D341Med (cell line): ENCODE measurements at places on chromosomes 7 and 10.

GRCh38 chr10:90885176-90885575 lies 13.4 kb downstream of the RPP30 start:
- no peak for DNase-seq

- no peak for DNase-seq
Measured at GRCh38 chr7:134522601-134523000, 4.8 kb upstream of the AKR1B10 start.

DNA sequence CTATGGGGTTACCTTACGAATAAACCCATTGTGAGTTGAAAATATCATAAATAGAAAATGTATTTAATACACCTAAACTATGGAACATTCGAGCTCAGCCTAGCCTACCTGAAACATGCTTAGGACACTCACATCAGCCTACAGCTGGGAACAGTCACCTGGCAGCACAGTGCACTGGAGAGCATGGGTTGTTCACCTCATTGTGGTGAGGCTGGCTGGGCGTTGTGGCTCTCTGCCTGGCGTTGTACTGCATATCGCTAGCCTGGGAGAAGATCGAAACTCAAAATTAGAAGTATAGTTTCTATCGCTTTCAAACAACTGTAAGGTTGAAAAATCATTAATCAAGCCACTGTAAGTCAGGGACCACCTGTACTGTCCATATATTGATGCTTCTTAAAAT lies 17.3 kb upstream of the HBP1 start:
- DNase-seq = no peak

GRCh38 chr7:84829719-84830118 lies 357.1 kb downstream of the SEMA3D start:
- no peak for DNase-seq

- no peak for DNase-seq
Measured at GRCh38 chr10:8614054-8614565, 559.6 kb downstream of the GATA3 start.

DNA sequence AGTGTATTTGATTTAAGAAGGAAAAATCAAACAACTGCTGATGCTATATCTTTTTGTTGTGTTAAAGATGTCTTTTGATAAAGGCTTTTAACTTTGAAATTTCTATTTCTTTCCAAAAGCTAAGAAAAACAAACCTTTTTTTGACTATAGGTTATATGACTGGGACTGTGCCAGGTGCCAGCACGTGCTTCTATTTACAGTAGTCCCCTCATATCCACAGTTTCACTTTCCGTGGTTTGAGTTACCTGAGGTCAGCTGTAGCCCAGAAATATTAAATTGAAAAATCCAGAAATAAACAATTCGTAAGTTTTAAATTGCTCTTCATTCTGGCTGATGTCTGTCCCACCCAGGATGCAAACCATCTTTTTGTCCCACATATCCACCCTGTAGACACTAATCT lies 104.3 kb downstream of the BBS9 start:
- DNase-seq = no peak

DNA sequence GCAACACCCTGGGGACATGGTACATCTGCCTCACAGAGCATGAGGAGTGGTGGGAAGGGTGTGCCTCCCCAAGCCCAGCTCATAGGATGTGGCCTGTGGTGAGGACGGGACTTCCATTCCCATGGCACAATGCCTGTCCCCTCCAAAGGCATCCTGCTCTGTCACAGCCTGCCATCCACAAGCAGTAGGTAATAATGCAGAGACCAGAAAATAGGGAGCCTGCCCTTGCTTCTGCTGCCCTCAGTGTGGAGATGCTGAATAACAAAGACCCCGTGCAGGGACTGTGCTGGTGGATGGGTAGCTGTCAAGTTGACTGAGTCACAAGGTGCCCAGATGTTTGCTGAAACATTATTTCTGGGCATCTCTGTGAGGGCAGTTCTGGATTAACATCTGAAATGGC lies 199.9 kb upstream of the GRB10 start:
- no peak for DNase-seq

DNA sequence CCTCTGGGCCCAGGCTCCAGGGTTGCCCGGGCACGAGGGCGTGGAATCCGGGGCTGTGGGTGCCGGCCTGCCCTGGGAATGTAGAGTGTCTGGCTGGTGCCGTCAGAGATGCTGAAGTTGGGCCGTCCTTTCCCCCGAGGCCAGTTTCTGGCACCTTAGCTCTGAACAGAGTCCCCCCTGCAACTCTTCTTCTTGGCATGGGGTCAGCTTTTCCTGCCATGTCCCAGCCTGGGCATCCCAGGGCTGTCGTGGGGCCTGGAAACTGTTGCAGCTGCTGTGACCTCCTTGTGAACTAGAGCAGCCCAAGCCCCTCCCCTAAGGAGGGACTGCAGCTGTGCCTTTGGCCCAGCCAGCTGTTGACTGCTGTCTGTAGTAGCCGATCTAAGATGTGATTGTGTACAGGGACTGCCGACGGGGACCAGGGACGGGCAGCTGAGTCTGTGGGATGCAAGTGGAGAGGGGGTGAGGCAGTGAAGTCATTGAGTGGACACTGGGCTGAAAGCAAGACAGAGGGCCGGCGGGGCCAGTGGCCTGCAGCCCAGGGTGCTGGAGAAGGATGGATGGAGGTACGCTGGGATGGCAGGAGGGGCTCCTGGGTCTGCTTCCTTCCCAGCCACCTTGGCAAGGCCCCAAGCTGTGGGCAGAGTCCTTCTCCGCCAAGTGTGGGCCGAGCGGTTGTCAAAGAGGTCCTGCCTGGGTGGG lies 35.8 kb downstream of the GBX1 start:
- DNase-seq = no peak

- DNase-seq = no peak
Measured at GRCh38 chr10:80421050-80421706, 12.8 kb downstream of the PRXL2A start.

DNA sequence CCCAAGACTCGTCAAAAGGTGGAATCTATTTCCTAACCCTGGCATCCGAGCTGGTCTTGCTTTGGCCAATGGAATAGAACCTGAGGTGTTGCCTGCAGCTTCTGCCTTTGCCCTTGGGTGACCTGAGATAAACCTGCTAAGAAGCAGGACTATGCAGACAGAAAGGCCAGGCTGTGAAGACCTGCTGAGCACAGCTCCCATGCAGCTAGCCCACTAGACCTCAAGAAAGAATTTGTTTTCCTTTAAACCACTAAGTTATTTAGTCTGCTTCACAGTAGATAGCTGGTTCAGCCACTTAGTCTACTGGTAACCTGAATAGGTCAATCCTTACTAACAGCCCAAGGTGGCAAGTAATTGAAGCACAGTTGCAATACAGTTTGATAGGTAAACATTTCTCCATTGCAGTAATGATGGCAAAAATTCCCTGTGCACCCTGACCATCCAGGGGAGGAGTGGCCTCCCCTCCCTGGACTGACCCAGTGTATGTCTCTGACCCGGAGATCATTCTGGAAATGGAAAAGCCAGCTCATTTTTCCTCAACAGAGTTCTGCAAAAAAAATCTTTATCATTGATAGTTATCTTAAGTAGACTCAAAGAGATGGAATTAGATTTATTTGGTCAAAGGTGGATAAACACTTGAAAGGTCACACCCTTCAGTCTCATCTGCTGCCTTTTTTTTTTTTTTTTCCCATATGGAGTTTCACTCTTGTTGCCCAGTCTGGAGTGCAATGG lies 20.0 kb downstream of the TNS3 start:
- DNase-seq = no peak

DNA sequence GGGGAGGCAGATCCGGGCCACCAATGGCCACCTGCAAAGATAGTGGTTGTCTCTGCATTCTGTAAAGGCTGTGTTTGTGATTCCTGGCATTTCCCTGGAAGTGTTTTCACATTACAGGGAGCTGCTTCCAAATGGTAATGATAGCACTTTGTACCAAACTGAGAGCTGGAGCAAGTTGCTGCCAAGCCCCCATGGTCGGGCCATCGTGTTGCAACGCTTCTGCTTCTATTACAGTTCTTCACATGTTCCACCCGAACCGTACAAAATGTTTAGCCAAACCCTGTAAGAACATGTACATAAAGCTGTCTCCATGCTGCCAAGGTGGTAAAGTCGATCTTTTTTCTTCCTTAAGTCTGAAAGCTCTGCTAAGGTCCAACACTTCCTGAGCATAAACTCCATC lies 397.7 kb upstream of the NFE2L3 start:
- no peak for DNase-seq

GRCh38 chr7:121945480-121946236 lies 72.7 kb downstream of the PTPRZ1 start:
- DNase-seq = no peak

DNA sequence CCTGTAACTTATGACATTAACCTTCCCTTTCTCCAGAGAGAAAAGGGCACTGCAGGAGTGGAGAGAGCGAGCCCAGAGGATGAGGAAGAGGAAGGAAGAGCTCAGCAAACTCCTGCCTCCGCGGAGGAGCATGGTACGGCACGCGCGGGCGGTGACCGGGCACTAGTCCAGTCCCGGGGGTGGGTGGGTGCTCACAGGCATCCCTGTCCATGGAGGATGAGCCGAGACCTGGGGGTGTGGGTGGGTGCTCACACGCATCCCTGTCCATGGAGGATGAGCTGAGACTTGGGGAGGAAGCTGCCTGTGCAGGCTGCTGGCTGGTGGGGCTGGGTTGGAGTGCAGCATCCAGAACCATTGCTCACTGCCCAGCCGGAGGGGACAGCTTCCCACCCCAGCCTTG lies 23.8 kb downstream of the LRRC27 start:
- DNase-seq = no peak

- DNase-seq = no peak
Measured at GRCh38 chr10:101007099-101007711, 7.6 kb downstream of the LZTS2 start.

- DNase-seq = no peak
Measured at GRCh38 chr7:65397730-65398142, 24.1 kb downstream of the ZNF92 start.

DNA sequence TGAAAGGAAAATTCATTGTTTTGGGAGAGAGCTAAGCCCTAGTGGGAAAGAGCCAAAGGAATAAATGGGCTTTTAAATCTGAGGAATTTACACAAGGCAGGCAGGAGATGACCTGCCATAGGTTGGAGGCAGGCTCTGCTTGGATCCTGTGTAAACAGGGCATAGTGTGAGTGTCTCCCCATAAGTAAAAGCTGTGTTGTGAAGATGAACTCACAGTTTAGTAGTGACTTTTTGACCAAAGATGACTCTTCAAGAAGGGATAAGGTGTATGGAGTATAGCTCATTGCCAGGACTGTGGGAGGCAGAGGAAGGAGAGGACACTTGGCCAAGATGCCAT lies 63.2 kb downstream of the KAT6B start:
- DNase-seq = no peak

- DNase-seq = no peak
Measured at GRCh38 chr7:133348250-133348649, 95.4 kb downstream of the EXOC4 start.

- peak; percentile 22 for DNase-seq
Measured at GRCh38 chr7:33040803-33041516, 21.6 kb downstream of the NT5C3A start.

DNA sequence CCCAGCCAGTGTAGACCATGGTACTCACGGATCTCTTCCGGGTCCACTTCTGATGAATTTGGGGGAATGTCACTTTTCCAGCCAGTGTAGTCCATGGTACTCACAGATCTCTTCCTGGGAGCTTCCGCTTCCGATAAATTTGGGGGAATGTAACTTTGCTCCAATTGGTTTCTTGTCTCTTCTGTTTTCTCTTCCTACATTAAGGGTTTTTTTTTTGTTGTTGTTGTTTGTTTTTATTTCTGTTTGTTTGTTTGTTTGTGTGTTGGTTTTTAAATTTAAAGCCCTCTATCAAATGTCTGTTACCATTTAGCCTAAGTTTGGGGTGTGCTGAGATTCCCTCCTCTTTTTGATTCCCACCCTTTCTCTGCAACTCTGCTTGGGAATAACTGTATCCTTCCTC lies 475.8 kb upstream of the FZD8 start:
- DNase-seq = no peak

GRCh38 chr10:74084955-74085354 lies 65.7 kb downstream of the AP3M1 start:
- DNase-seq = no peak

GRCh38 chr10:102770792-102771191 lies 27.0 kb downstream of the WBP1L start:
- no peak for DNase-seq

GRCh38 chr10:114334301-114334700 lies 70.0 kb downstream of the AFAP1L2 start:
- no peak for DNase-seq

DNA sequence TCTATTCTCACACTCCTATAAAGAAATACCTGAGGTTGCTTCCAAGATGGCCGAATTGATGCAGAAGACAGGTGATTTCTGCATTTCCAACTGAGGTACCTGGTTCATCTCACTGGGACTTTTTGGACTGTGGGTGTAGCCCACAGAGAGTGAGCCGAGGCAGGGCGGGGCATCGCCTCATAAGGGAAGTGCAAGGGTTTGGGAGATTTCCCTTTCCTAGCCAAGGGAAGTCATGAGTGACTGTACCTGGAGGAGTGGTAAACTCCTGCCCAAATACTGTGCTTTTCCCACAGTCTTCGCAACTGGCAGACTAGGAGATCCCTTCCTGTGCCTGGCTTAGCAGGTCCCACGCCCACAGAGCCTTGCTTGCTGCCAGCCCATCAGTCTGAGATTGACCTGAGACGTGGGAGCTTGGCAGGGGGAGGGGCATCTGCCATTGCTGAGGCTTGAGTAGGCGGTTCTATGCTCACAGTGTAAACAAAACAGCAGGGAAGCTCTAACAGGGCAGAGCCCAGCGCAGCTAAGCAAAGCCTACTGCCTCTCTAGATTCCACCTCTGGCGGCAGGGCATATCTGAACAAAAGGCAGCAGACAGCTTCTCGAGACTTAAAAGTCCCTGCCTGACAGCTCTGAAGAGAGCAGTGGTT lies 152.2 kb downstream of the ARL4A start:
- no peak for DNase-seq

- no peak for DNase-seq
Measured at GRCh38 chr7:48041653-48041970, 6.3 kb downstream of the C7orf57 start.

GRCh38 chr10:118256209-118256608 lies 85.9 kb downstream of the FAM204A start:
- DNase-seq = no peak

- no peak for DNase-seq
Measured at GRCh38 chr10:133295426-133296320, 13.0 kb downstream of the TUBGCP2 start.
